SJCRH30 (cell line): ENCODE measurements at places on chromosomes 1 and 21.

DNA sequence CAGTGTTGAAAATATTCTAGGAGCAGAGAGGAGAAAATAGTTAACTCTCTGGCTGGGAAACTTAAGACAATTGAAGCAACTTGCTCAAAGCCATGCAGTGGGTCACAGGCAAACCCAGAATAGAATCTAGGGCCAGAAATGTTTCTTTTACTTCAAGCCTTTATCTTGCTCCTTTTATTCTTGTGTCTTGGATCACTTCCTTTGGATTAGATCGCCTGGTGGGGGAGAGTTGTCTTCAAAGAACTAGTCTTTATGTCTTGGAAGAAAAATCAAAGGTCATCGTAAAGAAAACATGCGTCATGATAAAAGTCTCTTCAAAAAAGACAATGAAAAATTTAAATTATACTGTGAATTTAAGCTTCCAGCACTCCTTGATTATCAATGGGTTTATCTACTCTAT is 493.6 kb upstream of the USP24 start:
- DNase-seq = no peak

DNA sequence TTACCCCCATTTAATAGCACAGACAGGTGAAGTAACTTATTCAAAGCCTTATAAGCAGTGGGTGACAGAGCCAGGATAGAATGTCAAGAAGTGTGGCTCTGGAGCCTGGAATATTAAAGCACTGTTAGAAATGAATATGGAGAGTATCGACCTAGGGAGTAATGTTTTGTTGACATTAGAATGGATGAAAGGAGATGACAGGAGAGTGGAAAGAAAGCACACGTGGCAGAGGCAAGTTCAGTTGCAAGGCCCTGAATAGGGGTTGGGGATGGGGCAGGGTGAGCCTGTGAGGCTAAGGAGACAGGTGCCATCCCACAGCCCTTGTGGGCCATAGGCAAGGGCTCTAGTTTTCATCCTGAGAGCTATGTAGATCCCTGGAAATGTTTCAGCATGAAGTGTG is 125.5 kb upstream of the PLXNA2 start:
- DNase-seq = no peak

- DNase-seq = no peak
These were observed 7.0 kb upstream of the IL6R start for GRCh38 chr1:154398141-154398540.

DNA sequence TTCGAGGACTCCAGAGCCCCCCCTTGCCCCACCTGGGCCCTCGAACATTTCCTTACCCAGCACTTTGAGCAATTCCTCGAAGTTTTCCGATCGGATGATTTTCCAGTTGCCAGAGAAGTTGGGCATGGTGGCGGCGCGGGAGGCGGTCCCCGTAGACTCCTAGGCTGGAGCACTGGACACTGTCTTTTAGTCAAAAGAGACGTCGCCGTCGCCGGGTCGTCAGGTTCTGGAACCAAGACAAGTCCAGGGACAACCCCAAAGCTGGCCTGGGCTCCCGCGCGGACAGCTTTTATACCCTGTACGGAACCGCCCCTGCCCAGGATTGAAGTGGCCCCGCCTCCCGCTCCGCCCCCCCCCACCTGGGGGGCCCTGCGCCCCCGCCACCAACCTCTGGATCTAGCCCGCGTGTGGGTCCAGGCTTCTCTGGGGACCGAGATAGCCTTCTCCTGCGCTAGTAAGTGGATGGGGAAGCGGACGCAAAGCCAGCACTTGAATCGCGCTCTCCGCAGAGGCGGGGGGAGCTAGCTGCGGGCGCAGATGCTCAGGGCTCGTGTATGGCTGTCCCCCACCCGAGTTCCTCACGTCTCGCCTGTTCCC is at the start of gene CRABP2:
TSS of gene CRABP2 (minus strand) at position 263 of the 597 bp plus-strand sequence. CDS start at position 126, 137 bp downstream.
- no peak for DNase-seq

GRCh38 chr1:22670352-22670975 is 17.4 kb downstream of the C1QB start:
- no peak for DNase-seq
